ENCODE measurements at places on chromosomes 4 and X. TPM values are rescaled to one million over a fixed set of nuclear protein-coding genes. Genes with fewer than 3 reads are reported as not detected.

The CENPC gene
- 24.1 TPM for total RNA-seq

The CEP135 gene
- total RNA-seq, result 12.8 TPM

The CORIN gene
- total RNA-seq, result 0.49 TPM

The SSX7 gene
- total RNA-seq, result not detected

The ARFIP1 gene
- 35.4 TPM for total RNA-seq

The NUDT11 gene
- 63.4 TPM for total RNA-seq

The PRRG1 gene
- 5.4 TPM for total RNA-seq

The ARHGAP4 gene
- total RNA-seq, result 3.2 TPM

The CSAG3 gene
- not detected for total RNA-seq

The SMIM10 gene
- 0.49 TPM for total RNA-seq

The PNCK gene
- 27.3 TPM for total RNA-seq

The LINC00632 gene
- total RNA-seq, result 39.8 TPM
